Naive B cell (primary cell): ENCODE measurements at places on chromosomes 2 and 18.
A peak's percentile ranks its signal among the peaks of the same experiment; 100 is the strongest.

GRCh38 chr2:39228413-39229209 lies 15.2 kb downstream of the CDKL4 start:
- DNase-seq = no peak

DNA sequence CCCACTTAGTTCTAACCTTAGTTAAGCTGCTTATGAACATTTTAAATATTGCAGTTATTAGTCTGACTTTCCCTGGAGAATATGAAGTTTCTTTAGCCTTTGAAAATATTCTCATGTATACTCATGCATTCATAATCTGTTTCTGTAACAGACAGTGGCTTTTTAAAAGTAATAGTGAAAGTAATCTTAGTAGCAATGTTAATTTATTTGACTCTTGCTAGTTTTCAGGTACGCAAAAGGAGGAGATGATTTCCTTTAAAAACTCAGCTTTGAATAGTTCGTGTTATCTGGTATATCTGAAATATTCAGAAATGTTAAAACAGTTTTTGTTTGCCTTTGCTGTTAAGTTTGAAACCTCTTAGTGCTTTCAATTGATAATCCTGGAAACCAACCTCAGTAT lies 3.8 kb downstream of the ANKRD12 start:
- DNase-seq = no peak

DNA sequence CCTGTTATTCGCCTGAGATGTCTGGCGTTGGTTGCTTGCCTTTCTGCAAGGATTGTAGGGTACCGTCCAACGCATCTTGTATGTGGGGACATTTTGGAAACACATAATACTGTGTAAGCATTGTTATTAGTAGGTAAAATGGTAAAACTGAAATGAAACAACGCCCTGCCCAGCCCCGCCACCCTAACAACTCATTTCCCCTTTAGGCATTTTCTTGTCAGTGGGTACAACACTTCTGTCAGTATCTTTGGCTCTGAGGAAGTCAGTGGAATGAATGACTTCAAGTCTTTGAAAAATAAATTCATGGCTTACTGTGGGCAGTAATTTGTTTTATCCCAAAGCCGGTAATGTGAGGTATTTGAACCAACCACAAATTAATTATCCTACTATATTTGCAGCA lies 86.0 kb downstream of the FMNL2 start:
- DNase-seq = no peak

DNA sequence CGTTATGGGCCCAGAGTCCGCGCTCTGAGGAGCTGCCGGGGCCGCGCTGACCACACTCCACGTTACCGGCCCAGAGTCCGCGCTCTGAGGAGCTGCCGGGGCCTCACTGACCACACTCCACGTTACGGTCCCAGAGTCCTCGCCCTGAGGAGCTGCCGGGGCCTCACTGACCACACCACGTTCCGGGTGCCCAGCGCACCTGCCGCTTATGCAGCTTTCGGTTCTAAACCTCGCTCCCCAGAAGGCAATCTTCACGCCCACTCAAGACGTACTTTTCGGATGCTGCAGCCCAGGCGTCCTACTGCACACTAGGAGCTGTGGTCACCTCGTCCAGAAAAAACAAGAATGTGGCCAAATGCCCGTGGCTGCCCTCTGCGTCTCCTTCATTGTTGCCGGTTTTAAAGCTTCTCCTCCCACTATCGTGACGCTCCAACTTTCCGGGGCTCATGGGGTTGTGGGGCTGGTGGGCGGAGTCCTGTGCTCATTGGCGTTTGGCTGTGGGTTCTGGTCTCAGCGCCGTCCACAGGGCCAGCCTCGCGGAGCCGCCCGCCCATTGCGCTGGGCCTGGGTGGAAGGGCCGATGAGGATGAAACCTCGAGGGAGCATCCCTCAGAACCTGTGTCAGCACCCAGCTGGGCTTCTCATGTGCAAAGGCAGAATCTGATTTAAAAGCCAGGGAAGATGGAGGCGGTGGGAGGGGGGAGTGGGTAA lies 11.9 kb downstream of the KCNG2 start:
- DNase-seq = no peak

DNA sequence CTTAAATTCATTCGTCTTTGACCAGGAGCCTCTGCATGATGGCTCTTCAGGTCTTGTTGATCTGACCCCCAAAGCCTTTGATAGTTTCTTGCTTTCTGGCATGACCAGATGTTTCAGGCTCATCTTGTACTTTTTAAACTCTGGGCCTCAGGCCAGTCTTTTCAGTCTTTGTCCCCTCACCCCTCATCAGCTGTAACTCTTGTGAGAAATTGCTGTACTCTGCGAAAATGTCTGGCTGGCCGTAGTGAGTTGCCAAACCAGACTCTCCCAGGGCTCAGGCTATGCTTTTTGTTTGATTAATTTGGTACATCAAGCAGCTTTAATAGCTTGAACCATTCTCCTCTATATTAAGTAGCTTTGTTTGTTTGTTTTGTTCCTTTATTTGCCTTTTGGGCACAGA lies 75.9 kb downstream of the BABAM2 start:
- DNase-seq = no peak

DNA sequence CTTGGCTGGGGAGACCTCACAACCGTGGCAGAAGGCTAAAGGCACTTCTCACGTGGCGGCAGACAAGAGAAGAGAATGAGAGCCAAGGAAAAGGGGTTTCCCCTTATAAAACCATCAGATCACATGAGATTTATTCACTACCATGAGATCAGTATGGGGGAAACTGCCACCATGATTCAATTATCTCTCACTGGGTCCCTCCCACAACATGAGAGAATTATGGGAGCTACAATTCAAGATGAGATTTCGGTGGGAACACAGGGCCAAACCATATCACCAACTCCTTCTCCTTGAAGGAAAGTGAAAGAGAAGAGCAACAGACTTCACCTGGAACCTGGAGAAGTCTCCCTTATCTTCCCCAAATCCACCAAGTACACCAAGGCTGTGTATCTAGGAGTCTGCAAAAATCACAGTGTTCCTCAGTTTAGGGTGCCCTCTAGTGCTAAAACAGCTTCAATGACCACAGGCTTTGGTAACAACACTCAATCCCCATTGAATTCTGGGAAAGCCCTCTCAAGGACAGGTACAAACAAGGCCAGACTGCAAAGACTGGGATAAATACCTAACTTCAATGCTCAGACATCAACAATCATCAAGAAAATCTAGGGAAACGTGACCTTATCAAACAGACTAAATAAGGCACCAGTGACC lies 148.8 kb upstream of the SRD5A2 start:
- no peak for DNase-seq

GRCh38 chr2:206971805-206972204 lies 32.5 kb downstream of the CPO start:
- no peak for DNase-seq

- DNase-seq = no peak
These were observed 29.7 kb upstream of the GPR55 start for GRCh38 chr2:230954746-230955145.

- DNase-seq = no peak
These were observed 116.3 kb downstream of the SEPTIN10 start for GRCh38 chr2:109497463-109497862.

GRCh38 chr2:240131941-240132650 lies 4.0 kb downstream of the COPS9 start:
- DNase-seq = no peak

- DNase-seq = no peak
These were observed 357.6 kb upstream of the CWC22 start for GRCh38 chr2:180364719-180365118.

DNA sequence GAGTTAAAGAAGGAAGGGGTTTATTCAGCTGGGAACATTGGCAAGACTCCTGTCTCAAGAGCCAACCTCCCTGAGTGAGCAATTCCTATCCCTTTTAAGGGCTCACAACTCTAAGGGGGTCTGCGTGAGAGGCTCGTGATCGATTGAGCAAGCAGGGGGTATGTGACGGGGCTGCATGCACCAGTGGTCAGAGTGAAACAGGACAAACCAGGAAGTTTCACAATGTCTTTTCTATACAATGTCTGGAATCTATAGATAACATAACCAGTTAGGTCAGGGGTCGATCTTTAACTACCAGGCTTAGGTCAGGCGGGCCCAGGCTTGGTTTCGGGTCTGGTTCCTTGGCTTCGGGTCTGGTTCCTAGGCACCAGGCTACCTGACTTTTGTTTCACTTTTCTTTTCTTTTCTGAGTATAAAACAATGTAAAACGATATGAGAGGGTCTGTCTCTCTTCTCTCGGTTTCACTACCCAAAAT lies 30.1 kb upstream of the LIPG start:
- no peak for DNase-seq

- no peak for DNase-seq
These were observed 220.2 kb downstream of the NDUFA10 start for GRCh38 chr2:239805043-239805329.

DNA sequence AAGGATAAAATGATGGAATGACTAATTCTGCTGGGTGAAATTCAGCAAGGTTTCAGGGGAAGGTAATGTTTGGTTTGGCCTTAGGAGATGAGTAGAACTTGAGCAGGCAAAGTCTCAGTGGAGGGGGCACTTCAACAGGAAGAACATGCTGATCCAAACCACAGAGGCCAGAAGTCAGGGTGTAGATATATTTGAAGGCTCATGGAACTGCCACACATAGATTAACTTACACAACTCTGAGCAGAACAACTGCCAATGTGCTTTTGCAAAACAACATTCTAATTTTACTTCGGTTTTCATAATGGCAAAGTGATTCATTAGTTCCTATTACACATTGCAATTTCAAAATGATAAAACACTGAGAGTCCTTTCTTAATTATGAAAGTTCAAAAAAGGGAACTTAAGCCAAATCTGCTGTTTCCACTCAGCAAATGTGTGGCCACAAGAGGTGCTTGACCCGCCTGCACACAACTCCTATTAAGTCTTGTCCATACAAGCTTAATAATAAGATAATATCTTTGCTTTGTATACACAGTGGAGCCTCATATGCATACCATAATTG lies 284.8 kb downstream of the MREG start:
- DNase-seq = no peak

DNA sequence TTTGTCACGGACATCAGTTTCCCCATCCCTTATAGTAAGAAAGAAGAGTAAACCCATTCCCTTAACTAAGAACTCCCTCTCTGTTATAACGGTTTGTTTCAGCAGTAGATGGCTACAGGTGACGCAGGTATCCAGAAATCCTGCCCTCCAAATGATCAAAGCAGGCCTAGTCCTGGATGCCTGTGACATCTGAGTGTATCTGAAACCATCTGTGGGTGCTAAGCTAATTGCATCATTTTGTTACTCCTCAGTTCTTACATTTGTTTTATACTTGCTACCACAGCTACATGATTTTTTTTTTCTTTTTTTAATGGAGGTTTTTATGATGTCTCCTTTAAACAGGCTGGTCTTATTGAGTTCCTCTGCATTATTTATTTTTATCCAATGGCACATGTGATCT lies 55.1 kb downstream of the AAK1 start:
- no peak for DNase-seq

- DNase-seq = no peak
These were observed 12.0 kb downstream of the WDFY1 start for GRCh38 chr2:223932816-223933800.

GRCh38 chr2:143696651-143697050 lies 567.4 kb downstream of the ARHGAP15 start:
- DNase-seq = no peak

DNA sequence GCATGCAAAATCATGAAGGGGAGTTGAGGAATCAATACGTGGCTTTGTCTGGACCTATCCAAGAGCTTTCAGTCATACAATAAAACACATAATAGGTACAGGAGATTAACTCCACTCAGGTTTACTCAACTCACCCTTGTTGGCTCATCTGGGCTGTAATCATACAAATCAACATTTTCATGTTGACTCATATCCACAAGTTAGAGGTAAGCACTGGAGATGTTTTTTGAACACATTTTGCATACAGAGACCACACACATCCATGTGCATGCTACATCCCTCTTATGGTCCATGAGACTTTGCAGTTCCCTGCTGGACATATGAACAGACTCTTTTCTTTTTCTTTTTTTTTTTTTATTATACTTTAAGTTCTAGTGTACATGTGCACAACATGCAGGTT lies 336.9 kb upstream of the PIK3C3 start:
- no peak for DNase-seq

- DNase-seq = no peak
These were observed 553.3 kb downstream of the CMPK2 start for GRCh38 chr2:6312367-6312766.

- peak; percentile 30 for DNase-seq
These were observed 14.8 kb downstream of the FBXO48 start for GRCh38 chr2:68452158-68452900.

GRCh38 chr2:96251721-96252292 lies 14.0 kb downstream of the TMEM127 start:
- no peak for DNase-seq

- no peak for DNase-seq
These were observed 346.5 kb upstream of the ETAA1 start for GRCh38 chr2:67050622-67051021.

GRCh38 chr2:50591642-50592041 lies 440.3 kb downstream of the NRXN1 start:
- no peak for DNase-seq

GRCh38 chr2:58042486-58042970 lies 4.1 kb upstream of the VRK2 start:
- no peak for DNase-seq

- DNase-seq = no peak
These were observed 8.9 kb downstream of the INPP4A start for GRCh38 chr2:98453531-98453930.

- DNase-seq = no peak
These were observed 7.0 kb upstream of the OSBPL1A start for GRCh38 chr18:24404591-24404990.

DNA sequence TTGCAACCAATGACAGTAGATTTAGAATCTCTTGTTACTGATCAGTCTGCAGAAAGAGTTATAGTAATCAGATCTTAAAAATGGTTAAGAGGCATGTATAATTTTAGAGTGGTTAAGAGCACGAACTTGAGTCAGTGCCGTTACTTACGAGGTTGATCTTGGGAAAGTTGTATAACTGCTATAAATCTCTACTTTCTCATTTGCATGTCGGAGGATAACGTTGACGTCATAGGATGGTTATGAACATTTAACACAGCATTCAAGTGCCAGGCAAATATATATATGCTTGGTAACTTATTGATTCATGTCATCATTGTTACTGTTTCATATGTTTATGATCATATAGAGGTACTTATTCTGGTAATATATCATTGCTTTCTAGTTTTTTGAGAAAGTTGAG lies 146.2 kb downstream of the ARHGAP28 start:
- no peak for DNase-seq

- DNase-seq = no peak
These were observed 113.7 kb downstream of the GATA6 start for GRCh38 chr18:22283116-22283395.

GRCh38 chr2:239829326-239829725 lies 195.8 kb downstream of the NDUFA10 start:
- DNase-seq = no peak

GRCh38 chr18:9695605-9696004 lies 12.5 kb upstream of the RAB31 start:
- no peak for DNase-seq

DNA sequence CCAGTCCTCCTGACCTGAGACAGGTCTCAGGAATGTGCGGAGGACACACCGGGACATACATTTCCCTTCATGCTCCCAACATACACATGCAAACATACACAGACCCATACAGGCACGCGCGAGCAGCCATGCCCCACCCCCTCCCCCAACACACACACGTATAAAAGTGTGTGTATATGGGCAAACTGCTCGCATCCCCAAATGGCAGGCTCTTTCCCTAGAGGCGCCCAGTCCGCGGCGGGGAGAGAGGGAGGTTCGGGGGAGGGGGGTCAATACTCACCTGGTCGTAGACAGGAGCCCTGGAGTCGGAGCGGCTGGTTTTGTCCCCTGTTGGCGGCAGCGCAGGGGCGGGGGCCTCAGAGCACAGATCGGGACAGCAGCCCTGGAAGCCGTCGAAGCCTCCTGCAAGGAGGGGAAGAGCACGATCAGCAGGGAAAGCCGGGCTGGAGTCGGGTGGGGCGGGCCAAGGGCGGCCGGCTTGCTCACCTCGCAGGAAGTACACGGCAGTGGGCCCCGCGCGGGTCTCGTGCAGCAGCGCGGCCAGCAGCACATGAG lies 682 bp downstream of the DUSP2 start:
- no peak for DNase-seq
